ENCODE measurements at places on chromosomes 4 and X.

DNA sequence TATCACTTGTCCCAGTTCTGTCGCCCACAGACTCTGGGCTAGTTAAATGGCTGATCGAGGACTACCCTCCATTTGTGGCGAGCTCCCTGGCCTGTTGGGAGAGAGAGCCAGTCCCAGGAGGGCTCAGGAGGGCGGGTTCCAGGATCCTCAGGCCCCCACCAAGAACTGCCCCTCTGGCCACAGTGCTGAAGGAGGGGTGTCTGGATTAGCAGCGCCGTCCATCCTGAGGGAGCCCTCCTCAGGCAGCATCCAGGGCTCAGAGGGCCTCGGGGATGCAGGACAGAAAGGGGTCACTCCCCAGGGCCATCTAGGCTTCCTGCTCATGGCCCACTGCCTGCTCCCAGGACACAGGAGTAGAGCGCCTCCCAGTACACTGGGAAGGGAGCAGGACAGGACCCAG, 6.1 kb downstream of the PNMA5 start:
- no peak for DNase-seq
- no peak overlapping the region for H3K4me3 ChIP-seq
- H3K27ac ChIP-seq, result no peak overlapping the region
- H3K4me1 ChIP-seq, result no peaks in the 10 kb centered on the region
- no peaks in the 10 kb centered on the region for H3K27me3 ChIP-seq
- no peaks in the 10 kb centered on the region for H3K36me3 ChIP-seq

GRCh38 chr4:37591349-37591748, 94.8 kb downstream of the RELL1 start:
- H3K27ac ChIP-seq, result no peak overlapping the region
- no peaks in the 10 kb centered on the region for H3K4me1 ChIP-seq
- H3K36me3 ChIP-seq, result no peaks in the 10 kb centered on the region
- no peak overlapping the region for H3K4me3 ChIP-seq
- no peak for DNase-seq

- no peaks in the 10 kb centered on the region for H3K36me3 ChIP-seq
- no peaks in the 10 kb centered on the region for H3K4me1 ChIP-seq
- DNase-seq, result no peak
- no peak overlapping the region for H3K27ac ChIP-seq
Measured at GRCh38 chr4:52952540-52952939, 90.4 kb downstream of the RASL11B start.

DNA sequence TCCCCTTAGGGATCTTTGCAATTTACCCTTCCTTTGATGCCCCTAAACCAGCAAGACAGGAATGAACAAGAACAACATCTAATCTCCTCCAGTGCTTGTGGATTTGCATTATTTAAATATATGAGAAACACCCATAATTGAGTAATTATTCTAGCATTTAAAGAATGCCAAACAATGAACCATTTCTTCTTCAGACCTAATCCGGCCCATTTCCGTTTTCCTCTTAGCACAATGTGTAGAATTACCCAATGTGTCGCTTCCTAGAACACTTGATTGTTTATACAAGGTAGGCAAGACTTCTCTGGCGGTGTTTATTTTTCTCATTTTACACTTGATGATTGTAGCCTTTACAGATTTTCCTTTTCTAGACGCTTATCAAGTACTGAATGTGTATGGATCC, 43.5 kb downstream of the CLDN34 start:
- no peak overlapping the region for H3K27ac ChIP-seq
- no peaks in the 10 kb centered on the region for H3K4me1 ChIP-seq
- H3K36me3 ChIP-seq, result no peaks in the 10 kb centered on the region
- no peaks in the 10 kb centered on the region for H3K27me3 ChIP-seq
- no peak overlapping the region for H3K4me3 ChIP-seq
- no peak for DNase-seq

- no peak overlapping the region for H3K27ac ChIP-seq
- no peaks in the 10 kb centered on the region for H3K36me3 ChIP-seq
- no peak overlapping the region for H3K4me3 ChIP-seq
- no peaks in the 10 kb centered on the region for H3K4me1 ChIP-seq
Measured at GRCh38 chr4:47274901-47275300, 188.6 kb downstream of the COMMD8 start.

DNA sequence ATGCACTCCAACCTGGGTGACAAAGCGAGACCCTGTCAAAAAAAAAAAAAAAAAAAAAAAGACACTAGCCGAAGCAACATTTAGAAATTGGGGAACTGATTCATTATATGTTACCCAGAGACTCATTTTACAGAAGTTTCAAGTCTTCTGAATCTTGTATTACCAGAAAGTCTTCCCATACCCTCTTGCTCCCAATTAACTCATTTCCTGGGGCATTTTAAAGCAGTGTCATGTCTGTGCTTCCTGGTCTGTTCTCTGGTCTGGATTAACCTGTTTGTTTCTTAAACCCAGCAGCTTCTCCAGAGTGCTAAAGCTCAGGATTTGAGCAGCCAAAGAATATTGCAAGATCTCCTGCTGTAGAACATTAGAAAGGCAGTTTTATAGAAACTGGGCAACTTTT, 43.7 kb downstream of the FRMPD3 start:
- DNase-seq, result no peak
- no peaks in the 10 kb centered on the region for H3K27me3 ChIP-seq
- no peak overlapping the region for H3K27ac ChIP-seq
- no peak overlapping the region for H3K4me3 ChIP-seq
- no peaks in the 10 kb centered on the region for H3K4me1 ChIP-seq

DNA sequence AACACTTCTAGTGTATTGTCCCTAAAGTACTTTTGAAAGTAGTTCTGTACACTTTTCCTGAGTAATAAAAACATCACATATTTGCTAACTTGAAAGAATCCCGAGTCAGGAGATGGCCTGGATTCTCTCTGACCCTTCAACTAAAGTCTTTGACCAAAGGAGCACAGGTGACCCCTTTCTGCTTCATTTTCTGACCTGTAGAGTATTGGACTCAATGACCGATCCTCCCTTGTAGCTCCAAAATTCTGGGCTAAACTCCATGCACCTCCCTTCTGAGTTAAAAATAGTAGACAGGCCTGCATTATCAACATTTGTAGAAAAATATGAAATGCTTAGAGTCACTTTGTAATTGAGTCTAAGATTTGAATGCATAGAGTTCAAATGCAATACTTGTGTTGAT, 4.0 kb upstream of the TAPT1 start:
- peaks cover 38% of the 10 kb centered on the region for H3K4me1 ChIP-seq
- no peaks in the 10 kb centered on the region for H3K36me3 ChIP-seq
- no peak for DNase-seq
- H3K27ac ChIP-seq, result peak overlapping the region; percentile 37
- no peaks in the 10 kb centered on the region for H3K27me3 ChIP-seq

- H3K4me1 ChIP-seq, result peaks cover 26% of the 10 kb centered on the region
- no peak for DNase-seq
- H3K4me3 ChIP-seq, result peak overlapping the region; percentile 17
- H3K36me3 ChIP-seq, result no peaks in the 10 kb centered on the region
Measured at GRCh38 chr4:185921583-185922555, 109.9 kb upstream of the SORBS2 start.

DNA sequence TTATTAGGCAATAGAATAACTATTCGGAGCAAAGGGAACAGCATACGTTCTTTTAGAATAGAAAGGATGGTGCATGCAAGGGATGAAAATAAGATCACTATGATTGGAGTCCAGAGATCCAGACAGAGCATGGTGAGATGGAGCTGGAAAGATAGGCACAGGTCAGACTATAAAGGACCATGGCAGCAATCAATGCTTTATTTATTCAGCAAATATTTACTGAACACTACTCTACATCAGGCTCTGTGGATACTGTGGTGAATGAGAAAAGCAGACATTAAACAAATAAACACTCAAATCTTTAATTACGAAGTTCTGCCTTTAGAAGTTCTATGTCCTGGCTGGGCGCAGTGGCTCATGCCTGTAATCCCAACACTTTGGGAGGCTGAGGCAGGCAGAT, 44.7 kb upstream of the ACSL4 start:
- H3K27ac ChIP-seq, result no peak overlapping the region
- H3K36me3 ChIP-seq, result no peaks in the 10 kb centered on the region
- no peak for DNase-seq
- no peak overlapping the region for H3K4me3 ChIP-seq
- H3K4me1 ChIP-seq, result no peaks in the 10 kb centered on the region
- no peaks in the 10 kb centered on the region for H3K27me3 ChIP-seq
